ENCODE measurements at places on chromosomes 6 and 20.

DNA sequence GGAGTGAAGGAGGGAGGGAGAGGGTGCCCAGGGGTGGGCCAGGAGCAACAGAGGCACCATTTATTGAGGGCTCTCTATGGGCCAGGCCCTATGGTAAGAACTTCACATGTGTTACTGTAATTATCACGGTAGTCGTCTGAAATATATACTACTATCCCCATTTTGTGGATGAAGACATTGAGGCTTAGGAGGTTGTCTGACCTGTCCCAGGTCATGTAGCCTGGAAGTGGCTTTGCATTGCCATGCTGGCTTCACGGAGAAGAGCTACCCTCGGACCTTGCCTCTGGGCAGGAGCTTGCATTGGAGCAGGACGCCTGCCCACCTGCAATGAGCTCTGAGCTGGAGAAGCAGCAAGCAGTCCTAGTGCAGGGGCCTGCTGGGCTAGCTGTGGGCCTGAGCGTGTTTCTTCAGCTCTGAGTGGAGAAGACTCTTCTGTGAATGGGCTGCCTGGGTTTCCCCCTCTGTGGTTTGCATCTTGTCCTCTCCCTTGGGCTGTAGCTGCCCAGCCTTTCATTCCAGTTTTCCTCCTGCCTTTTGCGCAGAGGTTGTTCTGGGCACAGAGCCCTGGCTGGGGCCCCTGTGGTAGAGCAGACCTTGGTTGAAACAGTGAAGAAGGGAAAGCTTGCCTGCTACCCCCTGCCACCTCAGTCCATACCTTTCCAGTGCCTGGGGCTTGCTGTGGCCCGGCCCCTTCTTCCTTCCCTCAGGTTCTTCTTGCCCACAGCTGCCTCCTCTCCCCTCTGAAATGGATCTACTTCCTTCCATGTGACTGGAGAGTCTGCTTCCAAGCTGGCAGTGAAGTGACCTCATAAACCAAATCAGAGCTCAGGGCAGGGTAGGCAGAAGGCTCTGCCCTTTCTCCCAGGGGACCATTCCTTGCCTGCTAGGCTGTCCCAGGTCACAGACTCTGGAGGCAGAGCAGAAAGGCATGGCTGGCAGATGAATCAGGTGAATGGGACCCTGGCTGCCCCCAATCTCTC, 24.1 kb upstream of the SRF start:
- no peak overlapping the region for H3K27ac ChIP-seq
- DNase-seq, result no peak
- peaks cover 20% of the 10 kb centered on the region for H3K4me1 ChIP-seq

GRCh38 chr6:2266841-2267240, 21.4 kb upstream of the GMDS start:
- H3K27ac ChIP-seq, result no peak overlapping the region
- peaks cover 5% of the 10 kb centered on the region for H3K4me1 ChIP-seq
- no peak for DNase-seq
- no peak overlapping the region for H3K4me3 ChIP-seq
- H3K27me3 ChIP-seq, result no peaks in the 10 kb centered on the region

DNA sequence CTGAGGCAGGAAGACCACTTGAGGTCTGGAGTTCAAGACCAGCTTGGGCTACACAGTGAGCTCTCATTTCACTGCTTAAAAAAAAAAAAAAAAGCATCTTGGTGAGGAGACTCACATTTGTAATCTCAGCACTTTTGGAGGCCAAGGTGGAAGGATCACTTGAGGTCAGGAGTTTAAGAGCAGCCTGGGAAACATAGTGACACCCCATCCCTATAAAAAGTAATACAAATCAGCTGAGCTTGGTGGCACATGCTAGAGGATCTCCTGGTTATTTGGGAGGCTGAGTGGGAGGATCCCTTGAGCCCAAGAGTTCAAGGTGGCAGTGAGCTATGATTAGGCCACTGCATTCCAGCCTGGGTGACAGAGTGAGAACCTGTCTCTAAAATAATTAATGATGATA, 29.4 kb upstream of the SYNCRIP start:
- no peak for DNase-seq
- H3K4me3 ChIP-seq, result no peak overlapping the region
- no peaks in the 10 kb centered on the region for H3K27me3 ChIP-seq
- no peak overlapping the region for H3K27ac ChIP-seq

DNA sequence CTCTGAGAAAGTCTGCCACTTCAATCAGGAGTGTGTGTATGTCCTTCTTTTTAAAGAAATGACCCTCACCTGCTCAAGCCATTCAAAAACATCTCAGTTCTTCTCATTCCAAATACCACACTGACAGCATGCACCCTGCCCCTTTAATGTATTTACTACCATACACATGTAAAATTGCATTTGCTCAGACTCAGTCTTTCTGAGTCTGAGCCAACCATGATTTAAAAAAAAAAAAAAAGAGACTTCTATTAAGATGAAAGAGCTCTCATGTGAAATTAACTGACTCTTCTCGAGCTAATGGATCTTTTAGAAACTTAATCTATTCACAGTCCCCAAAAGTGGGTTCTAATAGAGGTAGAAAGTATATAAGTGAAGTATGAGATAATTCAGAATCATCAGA, 1.4 kb upstream of the FILIP1 start:
- peaks cover 2% of the 10 kb centered on the region for H3K36me3 ChIP-seq
- peaks cover 14% of the 10 kb centered on the region for H3K4me1 ChIP-seq
- H3K27me3 ChIP-seq, result no peaks in the 10 kb centered on the region
- H3K4me3 ChIP-seq, result peak overlapping the region; percentile 16
- H3K27ac ChIP-seq, result no peak overlapping the region

DNA sequence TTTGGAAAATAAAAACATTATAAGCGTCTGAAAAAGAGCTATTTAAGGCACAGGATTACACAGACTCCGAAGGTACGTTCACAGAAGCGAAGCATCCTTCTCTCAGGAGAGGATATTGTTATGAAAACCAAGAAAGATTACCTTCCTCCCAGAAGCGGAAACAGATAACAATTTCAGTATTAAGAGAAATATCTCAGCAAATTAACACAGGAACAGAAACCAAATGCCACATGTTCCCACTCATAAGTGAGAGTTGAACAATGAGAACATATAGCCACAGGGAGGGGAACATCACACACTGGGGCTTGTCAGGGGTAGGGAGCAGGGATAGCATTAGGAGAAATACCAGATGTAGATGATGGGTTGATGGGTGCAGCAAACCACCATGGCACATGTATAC, 109.7 kb downstream of the CDK19 start:
- H3K4me1 ChIP-seq, result peaks cover 11% of the 10 kb centered on the region
- H3K4me3 ChIP-seq, result no peak overlapping the region
- peaks cover 3% of the 10 kb centered on the region for H3K36me3 ChIP-seq
- H3K27ac ChIP-seq, result no peak overlapping the region
- H3K27me3 ChIP-seq, result no peaks in the 10 kb centered on the region

GRCh38 chr20:19969507-19970255, 47.5 kb upstream of the NAA20 start:
- peaks cover 9% of the 10 kb centered on the region for H3K4me1 ChIP-seq
- DNase-seq, result no peak
- no peaks in the 10 kb centered on the region for H3K36me3 ChIP-seq
- H3K4me3 ChIP-seq, result no peak overlapping the region

GRCh38 chr6:146590492-146590891, 8.3 kb upstream of the ADGB start:
- no peak for DNase-seq
- H3K4me3 ChIP-seq, result no peak overlapping the region
- no peak overlapping the region for H3K27ac ChIP-seq
- H3K4me1 ChIP-seq, result no peaks in the 10 kb centered on the region
- H3K36me3 ChIP-seq, result no peaks in the 10 kb centered on the region

DNA sequence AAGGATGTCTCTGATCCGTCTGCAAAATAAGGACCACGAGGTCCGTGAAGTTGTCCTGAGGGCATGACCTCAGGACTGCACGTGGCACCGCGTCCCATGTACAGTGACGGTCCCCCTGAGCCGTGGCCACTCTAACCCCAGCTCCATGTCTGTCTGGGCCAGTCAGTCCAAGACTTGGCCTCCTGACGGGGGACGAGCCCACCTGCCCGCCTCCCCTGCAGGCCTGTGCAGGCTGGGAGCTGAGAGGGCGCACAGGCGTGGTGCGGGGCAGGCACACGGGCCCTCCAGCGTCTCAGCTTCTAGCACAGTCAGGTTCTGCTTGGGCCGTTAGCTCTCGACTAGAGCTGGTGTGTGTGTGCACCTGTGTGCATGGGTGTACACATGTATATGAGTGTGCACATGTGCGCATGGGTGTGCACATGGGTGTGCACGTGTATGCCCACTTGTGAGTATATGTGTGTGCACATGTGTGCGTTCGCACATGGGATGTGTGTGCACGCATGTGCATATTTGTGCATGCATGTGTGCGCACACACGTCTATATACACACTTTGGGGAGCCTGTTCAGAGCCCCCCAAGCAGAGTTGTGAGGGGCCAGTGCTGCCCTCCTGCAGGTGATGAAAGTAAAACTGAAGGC, 307.0 kb downstream of the TAF4 start:
- H3K4me3 ChIP-seq, result no peak overlapping the region
- no peak for DNase-seq
- peaks cover 24% of the 10 kb centered on the region for H3K27me3 ChIP-seq
- H3K4me1 ChIP-seq, result no peaks in the 10 kb centered on the region

GRCh38 chr20:25541676-25542075, 43.7 kb downstream of the NINL start:
- no peak overlapping the region for H3K27ac ChIP-seq
- peaks cover 8% of the 10 kb centered on the region for H3K27me3 ChIP-seq
- H3K4me1 ChIP-seq, result no peaks in the 10 kb centered on the region

DNA sequence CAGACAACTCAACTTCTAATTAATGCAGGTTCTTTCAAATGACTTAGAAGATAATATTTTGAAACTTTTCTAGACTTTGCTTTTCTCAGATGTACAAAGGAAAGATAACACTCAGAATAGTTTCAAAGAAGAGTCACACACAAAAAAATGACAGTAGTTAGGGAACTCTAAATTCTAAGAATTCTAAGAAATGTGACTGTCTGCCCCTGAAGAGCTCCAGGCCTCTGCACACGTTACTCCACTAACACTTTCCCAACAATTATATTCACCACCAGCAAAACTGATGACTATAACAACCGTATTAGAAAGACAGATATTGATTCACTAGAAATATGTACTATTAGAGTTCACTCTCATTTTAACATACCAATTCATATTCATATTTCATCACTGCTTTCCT, 133.3 kb upstream of the SMLR1 start:
- DNase-seq, result no peak
- H3K27ac ChIP-seq, result no peak overlapping the region
- H3K4me3 ChIP-seq, result no peak overlapping the region
- no peaks in the 10 kb centered on the region for H3K36me3 ChIP-seq
- no peaks in the 10 kb centered on the region for H3K4me1 ChIP-seq

- H3K27me3 ChIP-seq, result peaks cover 36% of the 10 kb centered on the region
- H3K27ac ChIP-seq, result no peak overlapping the region
- H3K36me3 ChIP-seq, result peaks cover 4% of the 10 kb centered on the region
- no peak for DNase-seq
- H3K4me1 ChIP-seq, result peaks cover 19% of the 10 kb centered on the region
Observed at GRCh38 chr6:169789146-169789943, 37.9 kb downstream of the ERMARD start.

DNA sequence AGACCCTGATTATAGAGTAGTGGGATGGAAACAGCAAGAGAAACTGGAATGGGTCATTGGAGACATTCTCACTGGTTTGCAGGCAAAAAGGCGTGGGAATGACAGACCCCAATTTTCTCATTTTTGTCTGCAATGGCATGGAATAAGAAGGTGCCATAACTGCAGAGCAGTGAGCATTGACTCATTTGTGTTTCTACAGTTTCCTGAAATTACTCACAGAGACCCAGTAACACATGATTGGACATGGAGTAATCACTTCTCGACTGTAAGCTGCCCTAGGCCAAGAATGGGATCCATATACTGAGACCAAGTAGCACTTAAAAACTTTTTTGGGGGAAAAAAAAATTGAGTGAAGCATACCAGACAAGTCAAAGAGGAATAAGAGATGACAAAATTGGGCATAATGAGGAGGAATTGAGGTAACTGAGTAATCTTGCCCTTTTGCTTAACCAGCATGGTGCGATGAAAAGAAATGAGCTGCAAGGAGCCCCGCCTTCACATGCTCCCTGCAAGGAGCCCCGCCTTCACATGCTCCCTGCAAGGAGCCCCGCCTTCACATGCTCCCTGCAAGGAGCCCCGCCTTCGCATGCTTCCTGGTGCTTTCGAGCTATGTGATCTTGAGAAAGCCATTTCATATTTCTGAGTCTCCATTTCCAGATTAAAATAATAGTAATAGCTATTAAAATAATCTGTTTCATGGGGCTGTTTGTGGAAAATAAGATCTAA, 44.1 kb downstream of the NHSL1 start:
- H3K4me3 ChIP-seq, result peak overlapping the region; percentile 39
- H3K36me3 ChIP-seq, result no peaks in the 10 kb centered on the region
- peak; percentile 41 for DNase-seq
- peaks cover 14% of the 10 kb centered on the region for H3K4me1 ChIP-seq

GRCh38 chr6:22049002-22049401, 247.8 kb downstream of the PRL start:
- H3K27me3 ChIP-seq, result no peaks in the 10 kb centered on the region
- H3K36me3 ChIP-seq, result no peaks in the 10 kb centered on the region
- no peak for DNase-seq
- no peak overlapping the region for H3K27ac ChIP-seq

DNA sequence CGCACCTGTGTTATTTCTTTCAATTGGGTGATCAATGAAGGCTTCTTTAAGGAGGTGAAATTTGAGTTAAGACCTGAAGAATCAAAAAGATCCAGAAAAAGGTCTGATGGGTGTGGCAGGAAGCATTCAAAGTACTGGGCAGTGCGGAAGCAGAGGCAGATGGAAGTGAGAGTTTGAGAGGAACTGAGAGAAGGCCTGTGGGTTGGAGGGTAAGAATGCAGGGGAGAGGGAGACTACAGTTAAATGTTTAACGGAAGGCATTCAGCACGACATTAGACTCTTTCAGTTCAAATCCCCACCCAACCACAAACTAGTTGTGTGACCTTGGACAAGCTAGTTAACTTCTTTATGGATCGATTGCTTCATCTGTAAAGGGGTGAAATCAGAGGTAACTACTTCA, 50.5 kb upstream of the GCM1 start:
- no peak overlapping the region for H3K4me3 ChIP-seq
- no peaks in the 10 kb centered on the region for H3K27me3 ChIP-seq
- no peak for DNase-seq
- peaks cover 2% of the 10 kb centered on the region for H3K36me3 ChIP-seq
- H3K4me1 ChIP-seq, result peaks cover 4% of the 10 kb centered on the region

- H3K36me3 ChIP-seq, result no peaks in the 10 kb centered on the region
- H3K4me1 ChIP-seq, result no peaks in the 10 kb centered on the region
- H3K27me3 ChIP-seq, result peaks cover 45% of the 10 kb centered on the region
- H3K4me3 ChIP-seq, result no peak overlapping the region
- H3K27ac ChIP-seq, result no peak overlapping the region
Observed at GRCh38 chr6:35181933-35182612, 31.7 kb upstream of the SCUBE3 start.

DNA sequence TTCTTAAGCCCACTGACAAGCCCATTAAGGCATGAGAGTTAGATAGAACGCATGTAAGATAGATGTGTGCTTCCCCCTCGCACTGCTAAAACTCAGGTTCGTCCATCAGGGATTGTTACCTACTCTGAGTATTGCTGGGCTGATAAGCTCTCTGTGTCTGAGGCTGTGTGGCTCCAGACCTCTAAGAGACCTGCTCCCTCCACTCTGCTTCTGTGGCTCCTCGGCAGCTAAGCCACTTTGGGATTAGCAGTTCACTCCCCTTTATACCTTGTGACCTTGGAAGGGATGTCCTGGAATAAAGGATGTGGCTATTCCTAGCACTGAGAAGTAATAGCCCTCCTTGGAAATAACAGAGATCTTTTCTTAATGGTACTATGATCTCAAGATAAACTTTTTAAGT, 164.9 kb downstream of the TMEM242 start:
- no peak overlapping the region for H3K4me3 ChIP-seq
- H3K27me3 ChIP-seq, result no peaks in the 10 kb centered on the region
- no peak overlapping the region for H3K27ac ChIP-seq

All from central memory CD8-positive, alpha-beta T cell (primary cell).